ENCODE measurements at places on chromosomes 1 and 21.

DNA sequence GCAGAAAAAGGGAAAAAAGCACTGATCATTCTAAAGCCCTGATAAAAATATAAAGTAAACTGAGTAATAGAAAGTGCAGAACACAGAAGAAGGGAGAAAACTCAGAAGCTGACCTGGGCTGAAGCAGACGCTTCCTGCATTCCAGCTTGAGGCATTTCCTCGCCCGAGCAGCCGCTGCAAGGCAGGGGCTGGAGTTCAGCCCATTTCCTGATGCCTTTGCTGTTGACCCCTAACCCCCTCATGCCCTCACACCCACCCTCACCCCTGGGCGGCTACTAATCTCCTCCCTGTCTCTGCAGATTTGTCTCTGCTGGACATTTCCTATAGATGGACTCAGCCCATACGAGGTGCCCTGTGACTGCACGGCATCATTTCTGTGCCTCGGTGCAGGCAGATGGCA is 227.8 kb downstream of the NPHP4 start:
- no peak for DNase-seq

DNA sequence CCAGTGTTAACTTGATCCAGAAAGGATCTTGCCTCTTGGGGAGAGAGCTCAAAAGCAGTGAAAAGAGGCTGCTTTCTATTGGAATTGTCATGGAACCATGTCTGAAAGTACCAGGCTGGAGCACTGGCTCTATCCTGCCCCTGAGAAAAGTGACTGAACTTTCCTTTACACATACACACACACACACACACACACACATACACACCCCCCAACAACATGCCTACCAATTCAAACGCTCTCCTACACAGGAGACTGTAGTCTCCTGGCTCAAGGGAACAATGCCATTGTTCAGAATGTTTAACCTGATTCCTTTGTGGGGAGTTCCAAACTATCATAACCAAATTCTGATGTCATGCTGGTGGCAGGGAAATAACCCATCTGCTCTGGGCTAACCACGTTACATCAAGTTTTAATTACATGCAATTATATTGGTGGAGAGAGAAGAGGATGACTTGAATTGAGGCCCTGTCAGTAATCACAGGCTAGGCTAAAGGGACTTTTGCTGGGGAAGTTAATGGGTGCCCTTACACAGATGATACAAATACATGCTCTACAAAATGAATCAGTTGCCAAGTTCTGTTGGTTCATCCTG is 52.3 kb upstream of the DUSP10 start:
- no peak for DNase-seq

GRCh38 chr1:237875291-237875690 is 15.4 kb downstream of the ZP4 start:
- no peak for DNase-seq

- DNase-seq = no peak
Observed at GRCh38 chr1:26476958-26477357, 4.7 kb downstream of the HMGN2 start.

DNA sequence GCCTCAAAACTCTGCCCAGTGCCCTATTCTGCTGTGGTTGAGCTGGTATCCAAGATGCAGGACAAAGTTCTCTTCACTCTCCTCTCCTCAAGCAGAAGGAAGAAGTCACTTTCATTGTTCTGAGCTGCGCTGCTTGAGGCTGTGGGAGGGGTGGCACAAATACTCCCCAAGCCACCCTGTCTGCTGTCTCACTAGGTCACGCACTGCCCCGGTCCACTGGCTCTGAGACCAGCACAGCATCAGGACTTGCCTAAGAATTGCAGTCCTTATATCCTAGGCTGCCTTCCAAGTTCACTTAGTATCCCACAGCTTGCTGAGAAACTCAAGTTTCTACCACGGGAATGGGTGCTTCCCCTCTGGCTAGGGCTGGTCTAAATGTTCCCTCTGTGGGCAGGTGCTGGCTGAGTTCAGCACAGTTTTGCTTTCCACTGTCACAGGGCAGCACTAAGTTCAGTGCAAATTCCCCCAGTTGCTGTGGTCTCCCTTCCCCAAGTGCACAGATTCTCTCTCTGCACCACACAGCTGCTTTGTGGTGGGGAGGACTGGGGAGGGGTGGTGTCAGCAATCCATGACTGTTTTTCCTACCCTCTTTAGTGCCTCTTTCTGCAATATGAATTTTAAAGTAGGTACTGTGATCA is 32.4 kb downstream of the SLC9C2 start:
- no peak for DNase-seq

GRCh38 chr1:2204415-2205190 is 10.0 kb upstream of the FAAP20 start:
- DNase-seq = peak; percentile 95

- no peak for DNase-seq
Observed at GRCh38 chr1:203693721-203694120, 67.1 kb downstream of the ATP2B4 start.

GRCh38 chr1:107110326-107110725 is 30.5 kb upstream of the NTNG1 start:
- DNase-seq = no peak

DNA sequence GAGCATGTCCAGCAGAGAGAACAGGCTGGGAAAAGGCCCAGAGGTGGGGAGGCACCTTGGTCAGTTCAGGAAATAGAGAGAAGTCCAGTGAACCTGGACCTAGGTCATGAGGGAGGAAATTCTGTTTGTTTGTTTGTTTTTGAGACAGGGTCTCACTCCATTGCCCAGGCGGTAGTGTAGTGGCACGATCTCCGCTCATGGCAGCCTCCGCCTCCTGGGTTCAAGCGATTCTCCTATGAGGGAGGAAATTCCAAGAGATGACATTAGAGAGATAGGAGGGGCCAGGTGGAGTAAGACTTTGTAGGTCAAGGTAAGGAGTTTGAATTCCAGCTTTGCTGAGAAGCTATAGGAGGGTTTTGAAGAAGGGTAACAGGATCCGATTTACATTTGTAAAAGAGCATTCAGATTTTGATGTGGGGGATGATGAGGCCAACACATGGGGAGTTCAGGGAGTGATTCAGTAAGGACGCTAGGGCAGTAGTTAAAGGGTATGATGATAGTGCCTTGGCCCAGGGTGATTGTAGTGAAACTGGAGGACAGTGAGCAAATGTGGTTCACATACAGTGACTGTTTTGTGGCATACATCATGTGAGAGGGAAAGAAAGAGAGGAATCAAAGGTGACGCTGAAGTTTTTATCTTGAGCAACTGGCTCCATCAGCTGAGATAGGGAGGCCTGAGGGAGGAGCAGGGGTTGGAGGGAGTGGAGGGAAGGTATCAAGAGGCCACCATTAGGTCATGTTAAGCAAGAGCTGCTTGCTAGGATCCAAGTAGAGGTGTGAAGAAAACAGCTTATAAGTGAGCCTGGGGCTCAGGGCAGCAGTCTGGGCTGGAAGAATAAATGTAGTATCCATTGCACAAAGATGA is 8.3 kb upstream of the TRABD2B start:
- DNase-seq = no peak

Data from amygdala (tissue), 56 donors.